Renal cortical epithelial cell (primary cell): ENCODE measurements at places on chromosomes 12 and 14. TPM values are rescaled to one million over a fixed set of nuclear protein-coding genes. Genes with fewer than 3 reads are reported as not detected.

- no peak for DNase-seq
These were observed 137.6 kb downstream of the TSPAN9 start for GRCh38 chr12:3214526-3215365.

DNA sequence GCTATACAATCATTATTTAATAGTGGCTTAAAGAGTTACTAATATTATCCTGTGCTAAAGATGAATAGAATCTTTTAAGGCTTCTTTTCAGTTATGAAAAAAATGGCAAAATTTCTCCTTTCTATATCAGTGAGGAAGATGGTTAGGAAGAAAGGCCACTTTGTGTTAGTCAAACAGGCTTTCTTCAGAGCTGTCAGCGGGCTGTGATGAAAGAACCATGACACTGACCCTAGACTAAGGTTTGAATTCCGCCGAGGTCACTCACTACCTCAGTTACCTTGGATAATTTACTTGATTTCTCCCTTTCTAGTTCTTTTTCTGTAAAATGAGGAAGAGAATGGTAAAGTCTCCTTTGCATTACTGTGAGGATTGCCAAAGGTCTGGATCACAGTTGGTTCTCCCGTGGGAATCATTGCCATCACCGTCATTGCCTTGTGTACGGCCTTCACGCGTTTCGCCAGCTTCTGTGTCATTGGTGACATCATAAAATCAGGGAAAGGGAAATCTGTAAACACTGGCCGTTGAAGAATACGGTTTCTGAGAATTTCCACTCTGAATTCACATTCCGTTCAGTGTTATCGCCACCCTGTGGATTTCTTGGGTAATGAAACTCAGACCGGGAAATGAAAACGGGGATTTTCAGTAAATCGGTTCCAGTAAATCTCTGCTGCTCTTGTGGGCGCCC is 26.7 kb upstream of the YBX3 start:
- DNase-seq = peak; percentile 96

GRCh38 chr12:95788637-95789036 is 1.9 kb downstream of the NTN4 start:
- peak; percentile 95 for DNase-seq

DNA sequence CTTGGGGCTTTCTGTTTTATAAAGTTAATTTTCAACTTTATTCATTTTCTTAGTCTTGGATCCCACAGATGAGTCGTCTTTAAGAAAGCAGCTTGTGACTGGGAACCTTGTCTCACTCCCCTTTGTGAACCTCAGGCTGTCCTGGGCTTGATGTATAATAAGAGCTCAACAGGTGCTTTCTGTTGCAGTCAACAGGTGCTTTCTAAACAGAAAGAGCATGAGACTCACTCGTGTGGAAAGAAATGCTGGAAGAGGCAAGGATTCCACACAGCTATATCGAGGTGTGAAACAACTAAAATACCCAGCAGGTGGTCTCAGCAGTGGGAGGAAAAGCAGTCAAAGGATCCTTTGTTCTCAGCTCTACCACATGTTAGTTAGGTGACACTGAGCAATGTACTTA is 398.9 kb downstream of the EGLN3 start:
- peak; percentile 62 for DNase-seq

The CRIP2 gene
- 76.6 and 206 TPM in 2 replicates for total RNA-seq

The STAT2 gene
- total RNA-seq = 141 and 200 TPM in 2 replicates

The TMEM132D gene
- under 0.01 and 0.05 TPM in 2 replicates for total RNA-seq

The SIX4 gene
- 5.6 and 11.3 TPM in 2 replicates for total RNA-seq
